Activated CD4-positive, alpha-beta T cell treated with anti-CD3 and anti-CD28 coated beads, Interleukin-10, Interleukin-2, amounts not matched to agents 100 ng/mL and 50 ng/mL, durations not matched to agents 16 hours and 8 hours (primary cell): ENCODE measurements at places on chromosomes 3 and 15.

DNA sequence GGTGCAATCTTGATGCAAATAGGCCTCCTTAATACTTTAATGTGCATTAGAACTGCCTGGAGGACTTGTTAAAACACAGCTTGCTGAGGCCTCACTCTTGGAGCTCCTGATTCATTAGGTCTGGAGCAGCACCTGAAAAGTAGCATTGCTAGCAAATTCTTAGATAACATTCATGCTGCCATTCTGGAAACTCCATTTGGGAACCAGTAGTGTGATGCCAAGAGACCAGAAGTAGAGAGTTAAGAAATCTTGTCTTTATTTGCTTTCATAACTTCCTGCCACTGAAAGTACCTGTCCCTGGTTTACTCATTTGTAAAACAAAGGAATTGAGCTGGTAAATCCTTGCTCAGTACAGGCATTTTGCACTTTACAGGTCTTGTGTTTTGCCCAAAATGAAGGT lies 72.0 kb downstream of the RAP2B start:
- DNase-seq, result no peak

GRCh38 chr3:142987080-142987700 lies 14.2 kb upstream of the U2SURP start:
- DNase-seq, result peak; percentile 47

GRCh38 chr15:90035095-90035839 lies 34.1 kb downstream of the ZNF710 start:
- DNase-seq, result no peak

DNA sequence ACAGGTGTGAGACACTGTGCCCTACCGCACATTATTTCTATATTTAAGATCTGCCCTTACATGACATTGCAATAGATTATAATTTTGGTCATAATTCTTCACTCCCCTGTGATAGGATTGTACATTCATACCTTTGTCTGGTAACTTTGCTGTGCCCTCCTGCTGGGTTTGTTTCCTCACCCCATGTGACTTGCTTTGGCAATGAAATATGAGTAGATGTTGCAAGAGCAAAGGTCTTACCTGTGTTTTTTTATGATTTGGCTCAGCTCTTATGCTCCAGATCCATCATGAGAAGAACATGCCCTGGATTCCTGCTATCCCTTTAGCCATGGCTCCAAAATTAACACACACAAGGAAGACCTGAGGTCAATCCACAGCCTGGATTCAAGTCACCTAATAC lies 137.7 kb upstream of the EOMES start:
- DNase-seq, result no peak

GRCh38 chr3:6251612-6252400 lies 609.1 kb upstream of the GRM7 start:
- DNase-seq, result no peak

DNA sequence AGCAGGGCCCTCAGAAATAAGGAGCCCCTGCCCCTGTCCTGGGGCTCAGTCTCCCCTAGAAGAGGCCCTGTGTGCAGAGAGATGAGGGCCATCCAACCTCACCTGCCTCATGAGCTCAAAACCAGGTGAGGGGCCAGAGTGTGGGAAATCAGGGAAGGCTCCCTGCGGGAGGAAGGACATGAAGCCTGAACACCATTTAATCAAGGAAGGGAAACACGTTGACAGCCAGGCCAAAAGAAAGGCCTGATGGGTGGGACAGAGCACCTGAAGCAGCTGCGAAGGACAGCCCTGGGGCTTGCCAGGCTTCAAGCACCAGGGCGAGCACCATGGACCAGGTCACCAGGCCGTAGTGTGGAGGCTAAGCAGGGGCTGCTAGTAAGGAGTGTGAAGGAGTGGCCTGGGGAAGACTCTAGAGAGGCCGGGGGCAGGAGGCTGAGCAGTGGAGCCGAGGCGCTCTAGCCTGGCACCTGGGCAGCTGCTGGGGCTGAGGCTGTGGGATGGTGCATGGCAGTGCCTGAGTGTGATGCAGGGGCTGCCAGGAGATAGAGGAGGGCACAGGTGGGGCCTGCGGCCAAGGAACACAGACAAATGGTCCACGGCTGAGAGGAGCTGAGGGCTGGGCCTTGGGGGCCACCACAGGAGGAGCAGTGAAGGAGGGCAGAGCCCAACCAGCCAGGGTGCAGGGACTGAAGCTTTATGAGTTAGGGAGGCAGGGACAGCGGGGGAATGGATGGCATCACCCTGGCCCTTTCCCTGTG lies 16.1 kb downstream of the ACAA1 start:
- DNase-seq, result no peak

DNA sequence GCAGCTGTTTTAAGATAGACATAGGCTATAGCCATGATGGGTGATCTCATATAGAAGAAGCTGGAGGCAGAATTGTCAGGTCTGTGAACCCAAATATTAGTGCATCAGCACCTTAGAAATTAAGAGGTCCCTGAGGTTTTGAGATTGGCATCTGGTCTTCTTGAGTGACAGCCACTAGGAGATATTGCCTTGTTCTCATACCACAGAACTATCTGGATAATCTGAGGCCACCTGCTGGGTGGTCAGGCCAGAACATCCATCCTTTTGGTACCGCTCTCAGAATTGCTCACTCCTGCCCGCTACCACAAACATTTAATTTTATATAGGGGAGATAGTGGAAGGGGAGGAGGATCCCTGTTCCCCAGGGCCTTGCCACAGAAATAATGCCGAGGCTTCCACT lies 210.6 kb upstream of the ZPLD1 start:
- DNase-seq, result no peak

GRCh38 chr3:20458994-20459716 lies 273.1 kb upstream of the SGO1 start:
- DNase-seq, result no peak

DNA sequence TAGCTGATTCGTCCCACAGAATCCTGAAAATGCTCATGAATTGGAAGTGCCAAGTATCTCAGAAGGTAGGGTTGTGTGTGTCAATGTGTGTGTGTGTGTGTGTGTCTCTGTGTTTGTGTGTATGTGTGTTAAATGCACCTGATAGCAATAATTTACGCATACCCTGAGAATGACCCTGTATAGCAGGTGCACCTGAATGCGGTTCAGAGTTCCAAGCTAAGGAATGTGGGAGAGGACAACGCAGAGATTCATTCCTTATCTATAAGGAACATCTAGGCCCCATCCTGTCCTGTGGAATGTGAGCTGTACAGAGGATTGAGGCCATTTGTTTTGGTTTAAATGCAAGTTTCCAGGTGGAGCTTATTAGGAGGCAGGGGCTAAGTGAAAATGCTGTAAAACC lies 49.1 kb upstream of the NEDD4 start:
- DNase-seq, result no peak

DNA sequence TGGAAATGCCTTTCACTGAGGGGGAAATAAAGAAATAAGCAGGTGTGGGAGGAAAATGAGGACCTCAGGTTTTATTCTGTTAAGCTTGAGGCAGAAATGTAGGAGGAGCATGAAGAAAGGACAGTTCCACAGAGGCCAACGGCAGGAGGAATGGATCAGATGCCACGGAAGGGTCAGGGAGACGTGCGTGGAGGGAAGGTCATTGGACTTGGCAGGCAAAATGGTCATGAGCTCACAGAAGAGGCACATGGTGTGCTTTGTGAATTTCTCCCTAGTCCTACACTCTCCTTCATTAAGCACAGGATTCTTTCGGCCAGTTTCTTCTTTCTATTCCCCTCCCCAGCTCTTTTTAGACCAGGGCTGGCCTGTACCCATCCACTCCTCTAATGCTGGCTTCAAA lies 32.5 kb upstream of the THSD4 start:
- no peak for DNase-seq

- DNase-seq, result peak; percentile 56
These were observed 9.3 kb upstream of the NR2E3 start for GRCh38 chr15:71800835-71801745.

DNA sequence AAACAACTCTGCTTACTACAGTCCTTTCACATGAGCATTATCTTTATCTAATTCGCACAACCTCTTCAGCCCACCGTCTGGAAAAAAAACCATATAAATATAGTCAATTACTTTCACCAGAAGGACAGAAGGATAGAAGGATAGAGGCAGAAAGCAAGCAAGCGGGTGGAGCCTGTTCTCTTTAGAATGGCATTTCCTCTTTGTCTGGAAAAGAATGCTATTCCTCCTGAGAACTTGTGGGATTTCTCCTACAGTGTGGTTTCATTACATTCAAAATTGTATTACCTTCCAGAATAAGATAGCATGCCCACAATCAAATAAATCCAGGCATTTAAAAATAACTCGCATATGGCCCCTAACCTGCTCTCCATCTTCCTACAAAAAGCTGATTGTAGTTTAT lies 23.1 kb downstream of the SLC30A4 start:
- DNase-seq, result no peak

DNA sequence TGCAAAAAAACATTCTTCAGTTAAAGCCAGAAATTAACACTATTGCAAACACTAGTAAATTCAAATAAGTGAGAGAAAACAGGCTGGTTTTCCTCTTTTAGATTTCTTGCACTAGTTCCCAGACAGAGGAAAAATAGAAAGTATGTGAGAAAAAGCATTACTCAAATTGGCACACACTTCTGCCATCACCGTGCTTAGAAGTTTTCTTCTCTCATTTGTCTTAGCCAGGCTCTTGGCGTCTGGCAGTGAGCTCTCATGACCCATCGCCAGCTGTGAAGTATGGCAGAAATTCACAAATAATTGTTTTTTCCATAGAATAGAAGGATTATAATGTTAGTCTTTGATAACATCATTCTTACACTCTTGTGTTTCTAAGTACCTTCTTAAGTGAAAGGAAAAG lies 515.9 kb downstream of the GBE1 start:
- no peak for DNase-seq

DNA sequence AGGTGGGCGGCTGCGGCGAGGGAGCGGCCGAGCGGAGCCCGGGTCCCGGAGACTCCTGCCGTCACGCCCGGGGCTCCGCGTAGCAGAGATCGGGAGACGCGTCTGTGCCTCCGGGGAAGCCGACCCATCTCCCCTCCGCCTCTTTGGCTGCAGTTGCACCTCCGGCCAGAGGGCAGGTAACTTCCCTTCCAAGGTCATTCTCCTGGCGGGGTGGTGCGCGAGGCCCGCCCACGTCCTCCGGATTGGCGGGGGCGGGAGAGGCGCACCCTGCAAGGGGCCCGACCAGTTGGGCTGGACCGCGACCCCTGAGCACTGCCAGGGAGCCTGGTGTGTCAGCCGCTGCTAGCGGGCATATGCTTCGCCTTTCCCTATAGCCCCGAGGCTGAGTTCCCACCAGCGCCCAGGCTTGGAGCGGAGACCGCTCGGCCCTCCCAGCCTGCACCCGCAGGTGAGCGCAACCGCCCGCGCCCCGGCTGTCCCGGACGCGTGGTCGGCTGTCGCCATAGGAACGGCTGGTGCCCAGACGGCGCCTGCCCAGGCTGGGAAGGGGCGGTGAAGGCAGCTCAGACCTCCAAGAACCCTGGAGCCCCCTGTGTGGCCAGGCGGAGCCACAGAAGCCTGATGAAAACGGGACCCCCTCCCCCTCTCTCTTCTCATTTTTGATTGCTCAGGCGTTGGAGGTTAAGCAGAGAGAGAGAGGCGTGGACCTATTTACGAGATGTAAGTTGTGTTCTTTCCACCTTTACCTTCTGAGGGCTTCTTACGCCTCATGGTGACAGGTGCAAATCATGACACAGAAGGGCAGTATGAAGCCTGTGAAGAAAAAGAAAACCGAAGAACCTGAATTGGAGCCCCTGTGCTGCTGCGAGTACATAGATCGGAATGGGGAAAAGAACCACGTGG lies 453 bp downstream of the ZDHHC23 start:
- peak; percentile 32 for DNase-seq
